ENCODE measurements at places on chromosomes 3 and 15.
A peak's percentile ranks its signal among the peaks of the same experiment; 100 is the strongest.

GRCh38 chr3:153268564-153269279 is 106.7 kb downstream of the RAP2B start:
- DNase-seq = no peak

DNA sequence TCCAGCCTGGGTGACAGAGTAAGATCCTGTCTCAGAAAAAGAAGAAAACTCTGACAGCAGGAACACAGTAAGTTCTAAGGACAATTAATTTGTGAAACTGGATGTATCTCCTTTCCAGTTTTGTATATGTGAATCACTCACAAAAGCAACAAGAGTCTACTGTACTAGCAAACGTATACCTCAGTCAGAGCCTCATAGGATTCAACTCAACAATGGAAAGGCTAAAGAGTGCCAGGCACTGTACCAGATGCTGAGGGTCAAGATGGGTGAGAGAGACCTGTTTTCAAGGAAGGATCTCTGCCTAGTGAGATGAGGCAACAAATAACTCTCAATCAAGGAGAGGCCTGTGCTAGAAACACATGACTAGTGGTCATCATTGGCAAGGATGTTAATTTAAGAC is 14.9 kb downstream of the TBL1XR1 start:
- DNase-seq = no peak

- DNase-seq = no peak
Measured at GRCh38 chr3:167728176-167728575, 6.5 kb downstream of the PDCD10 start.

- DNase-seq = peak; percentile 76
Measured at GRCh38 chr15:39629371-39629770, 48.5 kb downstream of the THBS1 start.

- no peak for DNase-seq
Measured at GRCh38 chr3:116413319-116413718, 32.0 kb downstream of the LSAMP start.

- no peak for DNase-seq
Measured at GRCh38 chr15:92953566-92953965, 53.4 kb downstream of the CHD2 start.

DNA sequence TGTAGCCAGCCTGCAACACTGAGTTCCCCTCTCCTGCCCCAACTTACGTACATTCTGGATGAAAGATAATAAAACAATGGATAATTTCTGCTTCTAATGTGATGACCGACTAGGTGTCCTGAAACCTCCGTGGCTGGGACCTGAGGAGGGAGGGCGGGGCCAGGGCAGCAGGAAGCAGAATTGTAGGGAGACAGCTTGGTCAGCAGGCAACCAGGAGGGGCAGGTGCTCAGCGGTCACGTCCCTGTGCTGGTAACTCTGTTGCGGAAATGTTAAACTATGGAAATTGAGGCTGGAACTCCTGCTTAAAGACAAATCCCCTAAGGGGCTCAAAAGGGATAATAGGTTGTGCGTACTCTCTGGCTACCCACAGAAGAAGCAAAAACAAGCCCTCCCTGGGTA is 30.4 kb downstream of the SLC6A20 start:
- DNase-seq = no peak

Data from CD4-positive, alpha-beta T cell treated with Interleukin-17A for 1 hour (primary cell).